ENCODE measurements at places on chromosomes 1 and 21.
A peak's percentile ranks its signal among the peaks of the same experiment; 100 is the strongest.

DNA sequence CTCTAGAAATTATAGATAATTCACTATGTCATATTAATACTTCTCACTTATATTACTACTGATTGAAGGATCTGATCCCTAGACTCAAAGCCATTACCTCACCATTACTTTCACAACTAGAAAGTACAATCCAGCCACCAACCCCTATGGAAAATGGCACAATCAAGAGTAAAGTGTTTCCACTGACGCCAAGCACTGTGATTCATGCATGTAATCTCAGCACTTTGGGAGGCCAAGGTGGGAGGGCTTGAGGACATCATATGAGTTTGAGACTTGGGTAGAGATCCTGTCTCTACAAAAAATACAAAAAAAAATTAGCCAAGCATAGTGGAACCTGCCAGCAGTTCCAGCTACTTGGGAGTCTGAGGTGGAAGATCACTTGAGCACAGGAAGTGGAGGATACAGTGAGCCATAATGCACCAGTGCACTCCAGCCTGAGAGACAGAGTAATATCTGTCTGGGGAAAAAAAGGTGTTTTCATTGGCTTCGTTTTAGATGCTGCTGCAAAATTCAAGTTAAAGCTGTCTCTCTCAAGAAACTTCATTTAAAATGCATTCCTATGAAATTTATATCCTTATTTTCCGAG is 126.5 kb downstream of the AKT3 start:
- no peak for DNase-seq

DNA sequence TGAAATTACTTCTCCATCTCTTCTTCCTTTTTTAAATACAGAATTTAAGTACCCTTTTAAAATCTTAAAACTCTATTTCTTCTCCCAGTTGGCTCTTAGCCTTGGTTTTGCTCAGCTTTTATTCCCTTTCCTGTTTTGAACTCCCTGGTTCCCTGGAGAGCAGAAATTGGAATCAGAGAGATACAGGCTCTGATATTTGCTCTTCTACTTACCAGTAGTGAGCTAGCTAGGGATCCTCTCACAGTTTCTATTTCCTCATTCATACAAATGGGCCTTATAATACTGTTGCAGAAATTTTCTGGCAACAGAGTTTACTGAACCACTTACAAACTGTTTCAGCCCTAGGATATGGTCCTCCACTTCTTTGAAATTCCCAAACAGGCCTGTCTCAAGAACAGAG is 606.3 kb downstream of the NUF2 start:
- DNase-seq: no peak

- no peak for DNase-seq
Measured at GRCh38 chr1:59520194-59520593, 223.3 kb downstream of the FGGY start.

GRCh38 chr1:86760199-86760598 is 55.8 kb downstream of the SH3GLB1 start:
- no peak for DNase-seq

DNA sequence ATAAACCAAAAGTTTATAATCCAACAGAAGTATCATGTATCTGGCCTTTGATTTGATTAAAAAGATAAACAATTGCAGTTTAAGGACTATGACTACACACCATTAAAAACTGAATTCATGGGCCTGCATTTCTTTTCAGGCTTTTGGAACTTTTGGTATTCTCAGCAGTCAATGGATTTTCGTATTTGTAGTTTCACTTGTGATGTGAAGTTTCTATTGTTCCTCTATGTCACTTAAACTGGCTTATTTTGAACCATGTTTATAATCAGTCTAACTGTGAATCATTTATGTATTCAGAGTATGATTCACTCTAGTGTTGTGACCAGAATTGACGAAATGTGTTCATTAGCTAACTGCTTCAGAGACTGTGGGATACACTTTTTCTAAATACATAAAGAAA is 132.9 kb downstream of the COQ8A start:
- no peak for DNase-seq

GRCh38 chr1:237164406-237165352 is 122.7 kb downstream of the RYR2 start:
- no peak for DNase-seq

DNA sequence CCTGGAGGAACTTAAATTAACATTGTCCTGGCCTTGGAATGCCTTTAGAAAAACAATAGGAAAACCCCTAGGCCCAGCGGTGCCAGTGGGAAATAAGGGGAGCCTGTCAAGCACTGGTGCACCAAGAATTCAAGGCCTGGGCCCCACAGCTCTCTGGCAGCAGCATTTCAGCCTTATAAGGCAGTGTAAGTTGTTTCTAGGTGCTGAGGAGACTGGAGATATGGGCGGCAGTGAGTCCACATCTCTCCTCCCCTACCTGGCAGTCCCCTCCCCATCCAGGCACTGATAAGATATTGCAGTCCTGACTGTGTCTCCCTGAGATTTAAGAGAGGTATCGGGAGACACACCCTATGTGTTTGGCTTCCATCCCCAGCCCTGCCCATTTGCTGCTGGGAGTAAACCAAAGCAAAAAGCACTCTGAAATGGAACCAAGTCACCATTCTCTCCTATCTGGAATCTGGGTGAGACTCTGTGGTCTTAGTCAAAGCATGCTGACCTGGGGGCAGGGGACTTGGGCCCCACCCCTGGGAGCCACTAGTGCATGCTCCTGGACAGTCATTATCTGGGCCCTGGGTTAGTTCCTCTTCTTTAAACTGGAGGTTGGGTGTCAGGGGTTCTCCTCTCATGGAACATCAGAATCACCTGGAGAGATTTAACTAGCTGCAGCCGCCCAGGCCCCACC is 30.5 kb downstream of the DEGS1 start:
- no peak for DNase-seq

DNA sequence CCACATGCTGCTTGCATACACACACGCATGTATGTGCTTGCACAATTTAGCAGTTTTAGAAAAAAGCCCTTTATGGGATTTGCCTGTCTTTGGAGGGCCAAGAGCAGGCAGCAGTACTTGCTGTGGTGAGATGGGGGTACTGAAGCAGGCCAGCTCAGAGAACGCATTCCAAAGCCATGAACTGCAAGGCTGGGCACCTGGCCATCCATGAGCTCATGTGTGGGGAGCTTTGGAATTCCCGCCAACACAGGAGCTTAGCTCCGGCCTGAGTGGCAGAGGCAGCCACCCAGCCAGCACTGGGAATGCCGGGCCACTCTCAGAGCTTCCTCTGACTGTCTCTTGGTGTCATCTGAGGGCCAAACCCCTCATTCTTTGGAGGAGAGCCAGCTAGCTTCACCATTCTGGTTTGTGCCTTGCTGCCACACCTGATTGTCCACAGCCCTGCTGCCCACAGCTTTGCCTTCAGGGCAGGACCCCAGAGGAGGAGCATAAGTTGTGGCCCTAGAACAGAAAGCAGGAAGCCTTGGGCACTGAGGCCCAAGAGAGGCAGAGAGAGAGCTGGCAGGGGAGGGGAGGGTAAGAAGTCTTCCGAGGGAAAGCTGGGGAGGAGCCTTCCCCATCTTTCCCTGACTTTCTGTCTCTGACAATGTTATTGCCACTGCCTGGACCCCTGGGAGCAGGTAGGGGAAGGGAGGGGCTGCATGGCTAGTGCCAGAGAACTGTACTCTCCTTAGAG is 92.1 kb upstream of the POU3F1 start:
- DNase-seq: peak; percentile 19

GRCh38 chr1:197366996-197367395 is 98.9 kb downstream of the CRB1 start:
- no peak for DNase-seq

- peak; percentile 49 for DNase-seq
Measured at GRCh38 chr1:207499573-207499972, 3.6 kb downstream of the CR1 start.

- no peak for DNase-seq
Measured at GRCh38 chr21:31479714-31480113, 135.7 kb upstream of the TIAM1 start.

DNA sequence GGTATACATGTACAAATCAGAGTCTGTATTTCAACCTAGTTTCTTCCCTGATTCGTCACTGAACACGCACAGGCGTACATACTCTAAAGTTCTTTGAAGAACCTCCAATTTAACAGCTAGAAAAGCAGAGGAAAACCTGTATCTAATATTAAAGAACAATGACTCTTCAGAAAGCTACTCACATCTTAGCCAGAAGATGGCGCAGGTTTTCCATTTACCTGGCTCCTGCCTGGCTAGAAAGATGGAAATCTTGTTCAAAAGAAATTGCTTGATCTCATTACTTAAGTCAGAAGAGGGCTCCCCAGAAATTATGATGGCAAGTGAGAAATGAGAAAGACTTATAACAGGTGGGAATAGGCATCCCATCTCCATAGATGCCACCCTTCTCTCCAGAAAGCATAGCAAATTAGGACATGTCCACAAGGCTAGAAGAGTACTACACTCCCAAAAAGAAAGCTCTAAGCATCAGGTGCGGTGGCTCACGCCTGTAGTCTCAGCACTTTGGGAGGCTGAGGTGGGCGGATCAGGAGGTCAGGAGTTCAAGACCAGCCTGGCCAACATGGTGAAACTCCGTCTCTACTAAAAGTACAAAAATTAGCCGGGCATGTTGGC is 19.0 kb upstream of the L1TD1 start:
- peak; percentile 35 for DNase-seq

GRCh38 chr1:62177621-62178020 is 17.0 kb upstream of the L1TD1 start:
- no peak for DNase-seq

DNA sequence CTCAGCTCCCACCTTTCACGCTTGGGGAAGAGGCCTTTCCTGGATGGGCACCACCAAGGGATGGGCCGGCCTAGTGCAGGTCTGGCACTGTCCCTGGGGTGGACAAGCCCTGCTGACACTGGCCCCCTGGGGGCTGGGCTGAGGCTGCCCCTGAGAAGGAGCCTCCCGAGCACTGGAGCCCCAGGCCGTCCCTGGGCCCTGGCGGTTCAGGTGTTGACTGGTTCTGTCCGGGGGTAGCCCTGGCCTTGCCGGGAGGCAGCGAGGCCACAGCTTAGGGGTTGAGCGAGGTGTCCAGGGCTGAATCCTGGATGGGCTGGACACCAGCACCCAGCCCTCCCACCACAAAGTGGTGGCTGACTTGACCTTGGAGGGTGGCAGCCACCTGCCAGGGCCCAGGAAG is 49.7 kb upstream of the ACTRT2 start:
- no peak for DNase-seq

- no peak for DNase-seq
Measured at GRCh38 chr1:200883118-200883517, 10.3 kb downstream of the GPR25 start.

DNA sequence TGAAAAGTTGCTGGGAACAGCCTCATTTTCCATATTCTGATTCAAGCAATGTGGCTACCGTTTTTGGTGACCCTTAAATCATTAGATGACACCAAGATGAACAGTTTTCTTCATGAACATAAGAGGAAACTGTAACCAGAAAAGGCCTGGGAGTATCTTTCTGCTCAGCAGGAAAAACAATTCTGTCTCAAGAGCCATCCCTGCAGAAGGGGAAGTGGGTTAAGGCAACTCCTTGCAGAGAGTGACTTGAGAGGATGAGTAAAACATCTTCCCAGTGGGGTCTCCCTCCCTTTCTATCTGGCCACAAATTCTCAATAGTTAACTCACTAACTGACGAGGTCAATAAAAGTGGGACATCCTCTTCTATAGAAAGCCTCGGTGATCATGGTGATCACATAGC is 187.6 kb upstream of the NRIP1 start:
- DNase-seq: no peak

DNA sequence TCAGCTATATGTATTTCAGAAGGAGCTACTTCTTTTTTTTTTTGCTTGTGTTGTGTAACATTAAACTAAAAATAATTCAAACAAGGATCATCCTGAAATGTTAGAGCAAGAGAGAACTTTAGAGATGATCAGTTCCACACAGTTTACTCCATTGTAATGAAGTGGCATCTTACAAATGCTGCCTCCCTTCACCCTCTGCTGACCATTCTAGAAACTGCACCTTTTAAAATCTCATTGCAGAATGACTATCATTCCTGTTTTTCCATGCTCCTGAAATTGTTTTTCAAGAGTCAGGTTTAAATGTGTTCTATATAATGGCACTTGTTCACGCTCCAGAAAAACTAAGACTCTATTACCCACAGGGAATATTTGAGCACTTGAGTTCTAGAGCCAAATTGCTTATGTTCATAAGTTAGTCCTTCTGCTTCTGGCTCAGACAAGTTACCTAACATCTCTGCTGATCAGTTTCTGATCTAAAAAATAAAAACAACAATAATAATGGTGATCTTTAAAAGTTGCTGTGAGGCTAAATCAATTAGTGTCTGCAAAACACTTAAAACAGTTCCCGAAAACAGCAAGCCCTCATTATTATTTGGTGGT is 21.5 kb upstream of the SLC44A5 start:
- DNase-seq: no peak

GRCh38 chr1:50368179-50369007 is 54.9 kb downstream of the DMRTA2 start:
- DNase-seq: no peak

DNA sequence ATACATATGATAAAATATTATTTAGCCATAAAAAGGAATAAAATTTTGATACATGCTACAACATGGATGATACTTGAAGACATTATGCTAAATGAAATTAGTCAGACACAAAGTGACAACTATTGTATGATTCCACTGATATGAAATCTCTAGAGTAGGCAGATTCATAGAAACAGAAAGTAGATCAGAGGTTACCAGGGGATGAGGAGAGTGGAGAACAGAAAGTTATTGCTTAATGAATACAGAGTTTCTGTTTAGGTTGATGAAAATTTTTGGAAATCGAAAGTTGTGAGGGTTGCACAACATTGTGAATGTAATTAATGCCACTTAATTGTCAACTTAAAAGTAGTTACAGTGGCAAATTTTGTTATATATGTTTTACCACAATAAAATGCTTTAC is 315.7 kb upstream of the USP25 start:
- no peak for DNase-seq

GRCh38 chr1:112806090-112806642 is 91.0 kb upstream of the PPM1J start:
- no peak for DNase-seq

DNA sequence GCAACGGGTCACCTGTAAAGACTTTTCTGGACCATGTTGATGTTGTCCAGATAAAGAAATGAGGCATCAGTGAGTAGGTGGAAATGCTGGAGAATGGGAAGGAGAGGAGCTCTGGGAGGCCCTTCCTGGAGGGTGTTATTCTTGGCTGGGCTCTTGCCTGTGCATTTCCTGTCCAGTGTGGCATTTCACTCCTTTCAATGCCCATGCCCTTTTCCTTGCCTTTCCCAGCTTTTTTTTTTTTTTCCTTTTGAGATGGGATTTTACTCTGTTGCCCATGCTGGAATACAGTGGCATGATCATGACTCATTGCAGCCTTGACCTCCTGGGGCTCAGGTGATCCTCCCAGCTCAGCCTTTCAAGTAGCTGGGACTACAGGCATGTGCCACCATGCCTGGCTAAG is 11.8 kb downstream of the NOS1AP start:
- DNase-seq: no peak

GRCh38 chr1:64523413-64524337 is 53.7 kb downstream of the CACHD1 start:
- no peak for DNase-seq

GRCh38 chr1:152112101-152112884 is 3.0 kb downstream of the TCHH start:
- no peak for DNase-seq
